ENCODE measurements at places on chromosomes 3 and 15. TPM values are rescaled to one million over a fixed set of nuclear protein-coding genes. Genes with fewer than 3 reads are reported as not detected.

- DNase-seq, result no peak
Measured at GRCh38 chr3:10798600-10799367, 17.2 kb upstream of the SLC6A11 start.

DNA sequence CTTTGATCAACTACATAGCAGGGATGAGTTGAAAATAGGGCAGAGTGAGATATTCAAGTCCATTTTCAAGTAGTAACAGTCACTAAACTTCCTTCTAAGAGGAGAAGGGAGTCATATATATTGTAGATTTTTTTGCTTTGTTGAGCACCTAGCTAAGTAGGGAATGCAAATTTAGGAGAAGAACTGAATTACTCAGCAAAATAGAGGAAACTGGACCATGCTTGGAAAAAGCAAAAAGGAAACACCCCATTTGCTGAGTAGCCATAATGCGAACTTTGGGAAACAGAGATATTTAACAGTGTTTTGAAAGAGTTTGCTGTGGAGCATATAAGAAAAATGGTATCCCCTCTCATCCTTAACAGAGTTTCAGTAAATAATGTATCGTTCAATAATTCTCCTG lies 54.9 kb downstream of the CD200R1L start:
- DNase-seq, result no peak

Gene C3orf70
- total RNA-seq, result 4.7 TPM

Gene PPARG
- total RNA-seq, result 0.50 TPM

DNA sequence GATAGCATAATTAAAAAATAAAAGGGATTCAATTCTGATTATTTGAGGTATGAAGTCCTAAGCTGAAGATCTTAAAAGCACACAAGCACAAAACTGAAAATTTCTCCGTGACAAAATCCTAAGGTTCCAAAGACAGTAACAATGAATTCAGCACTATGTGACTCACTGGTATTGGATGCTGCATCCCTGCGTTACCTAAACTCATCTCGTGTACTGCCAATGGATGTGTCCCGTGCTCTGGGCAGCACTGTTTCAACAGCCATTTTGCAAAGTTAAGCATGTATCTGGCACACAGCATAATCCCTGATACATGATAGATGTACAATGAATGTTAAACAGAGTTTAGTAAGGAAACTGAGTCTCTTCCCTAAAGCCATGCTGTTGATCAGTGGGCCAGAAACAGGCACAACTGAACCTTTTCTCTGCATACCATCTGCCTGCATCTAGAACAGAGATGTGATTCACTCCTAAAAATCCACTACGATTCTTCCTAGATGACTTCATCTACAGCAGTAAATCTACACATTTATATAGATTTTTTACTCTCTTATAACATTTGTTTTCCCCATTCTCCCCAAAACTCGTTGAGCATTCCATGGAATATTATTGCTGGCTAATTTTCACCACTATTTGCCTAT lies 14.3 kb downstream of the SUCLG2 start:
- DNase-seq, result no peak
